HS-27A (cell line): ENCODE measurements at places on chromosomes 16 and 17.

GRCh38 chr16:79868841-79869240, 268.3 kb upstream of the MAF start:
- no peak for DNase-seq

DNA sequence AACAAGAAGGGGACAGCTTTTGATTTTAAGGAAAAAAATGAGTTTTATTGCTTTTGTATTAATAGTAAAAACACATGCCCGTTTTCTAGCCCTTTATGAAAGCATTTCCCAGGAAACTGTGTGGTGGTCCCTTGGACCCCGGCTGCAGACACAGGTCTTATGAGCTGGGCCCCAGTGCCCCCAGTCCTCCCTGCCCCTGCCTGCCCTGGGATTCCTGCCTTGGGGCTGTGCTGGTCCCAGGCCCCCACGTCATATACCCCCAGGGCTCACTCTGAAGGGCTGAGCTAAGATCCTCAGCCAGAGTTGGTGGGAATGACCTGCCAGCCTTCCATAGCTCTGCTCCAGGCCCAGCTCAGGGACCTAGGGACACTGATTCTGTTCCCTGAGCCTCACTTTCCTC, 30.8 kb downstream of the GINS2 start:
- no peak for DNase-seq

DNA sequence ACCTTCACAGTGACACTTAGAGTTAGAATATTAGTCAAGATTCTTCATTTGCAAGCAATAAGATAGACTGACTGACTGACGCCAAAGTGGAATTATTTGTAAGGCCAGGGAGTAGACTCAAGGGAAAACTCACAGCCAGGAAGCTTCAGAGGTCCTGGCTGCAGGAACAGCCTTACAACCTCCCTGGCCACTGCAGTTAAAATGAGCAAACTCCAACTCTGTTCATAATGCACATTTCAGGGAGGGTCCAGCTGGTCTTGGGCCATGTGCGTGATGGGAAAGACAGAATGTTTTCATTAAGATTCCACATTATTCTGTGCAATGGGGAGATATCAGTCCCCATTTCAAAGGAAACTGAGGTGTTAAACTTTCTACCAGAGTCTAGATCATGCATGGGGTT, 9.9 kb downstream of the CAPNS2 start:
- DNase-seq, result no peak

DNA sequence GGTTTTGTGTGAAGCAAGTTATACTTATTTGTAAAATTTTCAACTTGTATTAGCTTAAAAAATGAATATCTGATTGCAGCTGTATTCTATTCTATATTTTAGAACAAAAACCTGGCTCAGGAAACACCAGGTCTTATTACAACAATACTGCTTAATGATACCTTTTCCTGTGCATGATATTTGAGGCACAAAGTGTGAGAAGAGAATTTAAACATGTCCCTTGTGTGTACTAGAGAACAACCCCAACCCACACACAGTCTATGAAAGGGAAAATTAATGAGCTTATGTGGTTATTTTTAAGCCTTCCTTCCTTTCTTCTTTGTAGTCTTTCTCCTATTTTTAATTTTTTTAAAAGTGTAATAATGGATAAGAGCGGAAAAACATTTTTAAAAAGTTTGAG, 122.6 kb upstream of the MON1B start:
- DNase-seq, result no peak

- no peak for DNase-seq
Observed at GRCh38 chr17:19364699-19365498, 2.4 kb upstream of the B9D1 start.

DNA sequence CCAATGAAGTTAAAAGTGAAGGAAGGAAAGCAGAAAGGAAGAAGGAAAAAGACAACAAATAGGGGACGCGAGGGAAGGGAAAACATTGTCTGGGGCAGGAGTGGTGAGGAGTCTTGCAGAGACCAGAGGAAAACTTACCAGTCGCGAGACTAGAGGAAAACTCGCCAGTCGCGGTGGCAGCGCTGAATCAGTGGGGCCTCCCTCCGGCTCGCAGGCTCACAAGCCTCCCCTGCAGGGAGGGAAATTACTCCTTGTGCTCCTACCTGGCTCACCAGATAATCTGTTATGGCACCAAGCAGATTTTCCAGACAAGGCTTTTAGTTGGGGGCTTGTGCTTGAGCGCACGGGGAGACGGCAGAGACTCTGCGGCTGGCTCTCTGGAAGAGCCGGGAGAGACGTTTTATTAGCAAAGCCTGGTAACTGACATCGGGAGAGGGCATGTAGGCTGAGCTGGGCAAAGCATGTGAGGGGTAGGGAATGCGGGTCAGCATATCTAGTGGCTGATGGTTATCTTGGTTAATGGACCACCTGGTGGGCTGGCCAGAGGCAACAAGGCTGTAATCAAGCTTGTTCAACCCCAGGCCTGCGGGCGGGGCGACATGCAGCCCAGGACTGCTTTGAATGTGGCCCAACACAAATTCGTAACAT, 37.1 kb downstream of the LCMT1 start:
- no peak for DNase-seq

GRCh38 chr16:66335704-66336329, 30.7 kb upstream of the CDH5 start:
- no peak for DNase-seq

DNA sequence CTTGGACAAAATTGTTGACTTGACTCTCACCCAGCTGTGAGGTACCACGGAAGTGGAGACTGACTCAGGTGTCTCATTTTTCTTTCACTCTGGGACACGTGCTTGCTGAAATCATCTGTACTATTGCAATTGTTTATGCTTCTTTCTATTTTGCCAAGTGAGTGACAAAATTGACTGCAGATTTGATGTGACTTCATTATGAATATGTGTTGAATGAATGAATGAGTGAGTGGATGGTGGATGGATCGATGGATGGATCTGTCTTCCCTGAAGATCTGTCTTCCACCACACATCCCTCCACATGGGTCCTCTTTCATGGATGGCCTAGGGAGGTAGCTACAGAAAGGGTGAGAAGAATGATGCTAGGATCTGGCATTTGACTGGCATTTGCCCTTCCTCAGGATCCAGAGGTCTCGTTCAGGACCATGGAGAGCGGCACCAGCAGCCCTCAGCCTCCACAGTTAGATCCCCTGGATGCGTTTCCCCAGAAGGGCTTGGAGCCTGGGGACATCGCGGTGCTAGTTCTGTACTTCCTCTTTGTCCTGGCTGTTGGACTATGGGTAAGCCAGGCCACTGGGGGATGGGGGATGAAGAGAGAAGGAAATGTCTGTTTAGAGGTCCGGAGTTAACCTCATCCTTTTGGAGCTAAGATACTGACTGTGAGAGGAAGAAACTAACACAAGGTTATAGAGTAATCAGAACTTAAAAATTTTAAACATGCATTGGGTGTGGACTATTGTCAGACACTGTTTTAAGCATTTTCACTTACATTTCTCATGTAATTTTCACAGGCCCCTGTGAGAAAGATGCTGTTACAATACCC, 12.7 kb downstream of the SLC5A11 start:
- DNase-seq, result no peak

DNA sequence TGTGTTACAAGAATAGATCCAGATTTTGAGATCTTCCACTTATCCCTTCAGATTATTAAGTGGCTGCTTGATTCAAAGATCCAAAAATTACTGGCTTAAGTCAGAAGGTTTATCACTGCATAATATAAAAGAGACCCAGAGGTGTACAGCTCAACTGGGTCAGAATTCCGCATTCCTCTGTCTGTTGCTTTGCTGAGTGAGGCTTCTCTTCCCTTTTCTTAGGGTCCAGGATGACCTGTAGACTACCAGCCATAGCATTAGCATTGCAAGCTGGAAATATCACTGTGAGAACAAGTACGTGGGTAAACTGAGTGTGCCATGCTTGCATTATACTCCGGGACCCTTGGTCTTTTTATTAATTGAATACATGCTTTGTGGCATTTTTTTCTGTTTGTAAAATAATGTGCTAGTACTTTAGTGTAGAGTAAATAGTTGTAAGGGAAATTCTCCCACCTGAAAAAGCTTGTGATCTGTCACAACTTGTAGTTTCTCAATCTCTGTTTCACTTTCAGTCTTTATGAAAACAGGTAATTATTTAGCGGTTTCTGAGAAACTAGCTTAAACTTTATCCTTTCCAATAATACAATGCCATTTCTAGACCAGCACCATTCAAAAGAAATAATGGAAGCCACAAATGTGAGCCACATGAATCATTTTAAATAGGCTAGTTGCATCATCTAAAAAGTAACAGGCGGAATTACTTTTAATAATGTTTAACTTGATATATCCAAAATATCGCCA, 61.6 kb downstream of the TNRC6C start:
- DNase-seq, result no peak

GRCh38 chr16:12752159-12752558, 51.5 kb downstream of the CPPED1 start:
- DNase-seq, result no peak

DNA sequence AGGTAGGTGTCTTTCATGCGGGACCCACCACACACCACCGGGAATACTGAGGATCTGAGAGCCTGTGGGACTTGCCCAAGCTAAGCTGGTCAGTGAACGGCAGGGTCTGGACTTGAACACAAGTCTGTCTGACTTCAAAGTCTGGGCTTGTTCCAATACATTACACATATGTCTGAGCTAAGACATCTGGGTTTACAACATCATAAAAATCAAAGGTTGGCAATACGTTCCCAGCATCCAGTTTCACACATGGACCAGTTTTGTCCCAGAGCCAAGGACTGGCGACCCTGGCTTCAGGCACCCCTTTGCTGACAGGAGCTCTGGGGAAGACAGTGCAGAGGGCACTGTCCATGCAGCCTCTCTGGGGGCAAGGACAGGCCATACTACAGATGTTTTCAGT, 27.9 kb upstream of the AXIN2 start:
- no peak for DNase-seq

DNA sequence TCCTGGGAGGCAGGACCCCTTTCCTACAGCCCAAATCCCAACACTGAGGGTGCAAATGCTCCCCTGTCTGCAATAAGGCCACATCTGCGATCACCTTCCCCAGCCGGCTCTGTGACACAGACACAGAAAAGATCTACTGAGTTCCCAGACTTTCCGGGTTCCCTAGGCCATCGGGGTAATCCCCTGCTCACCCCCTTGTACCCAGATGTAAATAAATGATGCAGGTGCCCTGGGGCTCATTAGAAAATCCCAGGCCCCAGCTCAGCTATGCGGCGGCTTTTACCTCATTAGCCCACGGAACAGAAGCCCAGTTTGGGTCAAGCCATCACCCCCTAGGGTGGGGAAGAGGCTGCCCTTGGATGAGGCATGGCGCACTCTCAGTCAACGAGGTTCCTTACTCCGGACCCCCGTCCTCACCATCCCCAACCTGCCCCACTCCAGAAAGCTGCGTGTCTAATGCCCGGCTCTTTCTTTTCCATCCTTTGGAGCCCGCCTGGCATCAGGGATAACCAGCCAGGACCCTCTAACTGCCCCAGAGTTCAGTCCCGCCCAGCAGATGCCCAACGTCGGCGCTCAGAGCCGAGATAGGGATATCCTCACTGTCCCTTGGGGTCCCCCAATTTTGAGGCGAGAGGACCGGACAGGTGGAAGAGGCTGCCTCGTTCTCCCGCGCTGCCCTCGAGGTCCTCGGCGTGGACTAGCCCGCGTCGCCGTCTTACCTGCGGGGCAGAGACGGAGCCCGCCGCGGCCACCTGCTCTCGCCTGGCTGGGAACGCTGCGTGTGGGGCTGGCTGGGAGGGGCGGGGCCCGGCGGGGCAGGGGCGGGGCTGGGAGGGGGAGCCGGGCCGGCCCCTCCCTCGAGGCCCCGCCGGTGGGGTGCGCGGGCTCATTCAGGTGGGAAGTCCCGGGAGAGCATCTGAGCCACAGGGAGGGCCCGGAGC, at the start of gene ZNF385C:
Gene ZNF385C, minus strand, starts transcription at position 783 of the 941 bp plus-strand sequence. CDS start 35,417 bp downstream, outside the sequence.
- DNase-seq, result no peak

GRCh38 chr17:37553401-37553966, 55.7 kb downstream of the SYNRG start:
- no peak for DNase-seq

GRCh38 chr17:2106308-2106955, 51.5 kb downstream of the HIC1 start:
- DNase-seq, result no peak

DNA sequence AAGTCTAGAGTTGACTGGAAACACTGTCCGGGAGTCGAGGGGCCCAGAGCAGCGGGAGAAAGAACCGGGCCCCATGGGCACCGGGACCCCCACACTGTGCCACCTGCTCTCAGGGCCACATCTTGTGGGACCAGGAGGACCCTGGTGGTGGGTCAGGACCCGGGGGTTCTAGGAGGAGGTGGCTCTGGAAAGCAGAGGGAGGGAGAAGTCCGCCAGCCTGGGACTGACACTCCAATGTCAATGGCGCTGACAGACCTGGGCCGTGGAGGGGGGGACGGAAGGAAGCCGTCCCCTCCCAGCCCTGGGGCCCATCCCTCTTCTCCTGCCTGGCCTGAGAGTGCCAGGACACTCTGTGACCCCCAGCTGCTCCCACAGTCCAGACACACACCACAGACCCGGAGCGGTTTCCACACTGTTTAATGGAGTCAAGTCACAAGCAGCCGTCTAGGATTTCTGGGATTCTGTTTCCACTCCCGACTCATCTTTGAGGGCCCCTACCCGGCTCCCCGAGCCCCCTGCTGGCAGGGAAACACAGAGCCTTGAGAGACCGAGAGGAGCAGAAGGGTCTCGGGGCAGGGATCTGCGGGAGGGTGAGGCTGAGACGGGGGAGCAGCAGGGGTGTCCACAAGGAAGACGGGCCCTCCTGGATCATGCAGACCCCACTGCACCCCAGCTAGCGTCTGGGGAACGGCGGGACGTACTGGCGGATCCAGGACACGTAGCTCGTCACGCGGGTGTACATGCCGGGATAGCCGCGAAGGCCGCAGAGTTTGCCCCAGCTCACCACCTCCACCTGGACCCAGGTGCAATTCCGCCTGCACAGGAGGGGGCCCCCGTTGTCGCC, 23.5 kb upstream of the UBE2I start:
- DNase-seq, result no peak

DNA sequence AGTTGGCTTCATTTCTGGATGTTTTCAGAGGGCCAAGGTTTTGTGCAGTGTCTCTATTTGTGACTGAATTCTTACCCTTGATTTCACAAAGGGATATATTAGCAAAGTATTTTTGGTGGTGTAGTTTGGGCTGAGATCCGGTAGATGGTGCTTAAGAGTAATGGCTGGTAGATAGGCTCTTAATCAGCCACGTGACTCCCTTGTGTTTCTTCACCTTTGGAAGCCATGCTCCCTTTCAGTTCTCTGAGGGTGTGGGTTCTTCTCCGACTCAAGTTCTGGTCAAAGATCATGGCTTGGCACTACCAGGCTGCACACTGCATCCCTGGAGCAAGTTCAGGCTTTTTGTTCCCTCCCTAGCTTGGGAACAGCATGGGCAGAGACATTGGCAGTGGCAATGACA, 887.3 kb downstream of the CDH8 start:
- DNase-seq, result no peak

- DNase-seq, result no peak
Observed at GRCh38 chr16:1809281-1809801, 15.8 kb upstream of the IGFALS start.

GRCh38 chr16:23469814-23470213, 16.8 kb upstream of the COG7 start:
- DNase-seq, result no peak

- DNase-seq, result no peak
Observed at GRCh38 chr16:12434567-12434966, 369.1 kb downstream of the CPPED1 start.
